GM18507 (cell line): ENCODE measurements at places on chromosomes 12 and 14.

DNA sequence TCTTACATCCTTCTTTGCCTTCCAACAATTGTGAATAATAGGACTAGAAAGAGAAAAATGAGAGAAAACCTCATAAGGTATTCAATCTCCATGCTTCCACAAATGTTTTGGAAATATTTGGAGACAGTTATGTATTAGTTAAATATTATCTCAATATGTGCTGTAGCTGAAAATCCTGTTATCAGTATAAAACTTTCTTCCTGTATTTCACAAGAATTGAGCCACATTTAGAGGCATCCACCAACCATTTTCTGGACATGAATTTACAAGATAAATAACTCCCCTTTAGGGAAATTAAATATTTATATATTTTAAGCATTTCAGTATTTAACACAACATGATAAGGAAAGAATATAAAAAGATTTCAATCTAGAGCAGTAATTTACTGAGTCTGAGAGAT is 200.3 kb downstream of the GPHN start:
- DNase-seq = no peak

DNA sequence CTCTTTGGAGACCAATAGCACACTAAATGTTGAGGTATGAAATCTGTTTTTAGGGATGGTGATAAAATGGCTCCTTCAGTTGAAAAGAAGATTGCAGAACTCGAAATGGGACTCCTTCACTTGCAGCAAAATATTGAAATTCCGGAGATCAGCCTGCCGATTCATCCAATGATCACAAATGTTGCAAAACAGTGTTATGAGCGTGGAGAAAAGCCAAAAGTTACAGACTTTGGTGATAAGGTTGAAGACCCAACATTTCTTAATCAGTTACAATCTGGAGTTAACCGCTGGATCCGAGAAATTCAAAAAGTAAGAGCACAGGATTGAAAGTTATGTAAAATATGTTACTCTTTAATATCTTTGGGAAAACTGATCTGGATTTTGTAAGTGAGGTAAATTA is 15.3 kb downstream of the DYNC1H1 start:
- no peak for DNase-seq

GRCh38 chr12:7091171-7091570 is 1.1 kb downstream of the C1R start:
- no peak for DNase-seq

DNA sequence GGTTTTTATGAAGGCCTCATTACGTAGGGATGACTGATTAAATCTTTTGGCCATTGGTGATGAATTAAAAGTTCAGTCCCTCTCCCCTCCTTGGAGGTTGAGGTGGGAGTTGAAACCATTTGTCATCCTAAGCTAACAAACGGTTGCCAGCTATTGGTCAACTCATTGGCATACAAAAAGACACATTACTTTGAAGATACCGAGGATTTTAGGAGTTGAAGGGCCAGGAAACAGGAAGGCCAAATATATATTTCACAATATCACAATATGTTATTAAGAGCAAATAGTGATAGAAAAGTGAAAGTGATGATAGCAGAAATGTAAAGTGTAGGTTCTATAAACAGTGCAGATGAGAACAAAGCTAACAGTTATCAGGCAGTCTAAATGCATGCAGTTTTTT is 24.4 kb downstream of the RCOR1 start:
- no peak for DNase-seq

- DNase-seq = no peak
Observed at GRCh38 chr12:104828015-104828414, 130.1 kb downstream of the SLC41A2 start.

GRCh38 chr14:55152052-55152753 is 23.2 kb downstream of the LGALS3 start:
- no peak for DNase-seq

DNA sequence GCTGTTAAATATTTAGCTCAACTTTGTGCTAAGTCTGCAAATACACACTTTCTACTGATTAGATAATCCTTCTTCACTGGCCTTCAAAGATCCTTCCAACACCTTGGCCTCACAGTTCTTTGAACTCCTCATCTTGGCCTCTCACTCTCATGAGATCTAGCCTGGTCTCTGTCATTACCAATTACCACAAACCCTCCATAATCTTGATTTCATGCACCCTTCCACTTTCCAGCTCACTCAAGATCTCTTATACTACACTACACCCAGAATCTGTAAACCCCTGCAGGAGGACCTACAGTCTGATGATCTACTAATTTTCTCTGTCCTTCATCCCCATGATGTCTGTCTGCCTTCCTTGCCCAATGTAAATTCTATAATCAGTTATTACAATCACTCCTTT is 71.1 kb downstream of the DUSP16 start:
- no peak for DNase-seq

DNA sequence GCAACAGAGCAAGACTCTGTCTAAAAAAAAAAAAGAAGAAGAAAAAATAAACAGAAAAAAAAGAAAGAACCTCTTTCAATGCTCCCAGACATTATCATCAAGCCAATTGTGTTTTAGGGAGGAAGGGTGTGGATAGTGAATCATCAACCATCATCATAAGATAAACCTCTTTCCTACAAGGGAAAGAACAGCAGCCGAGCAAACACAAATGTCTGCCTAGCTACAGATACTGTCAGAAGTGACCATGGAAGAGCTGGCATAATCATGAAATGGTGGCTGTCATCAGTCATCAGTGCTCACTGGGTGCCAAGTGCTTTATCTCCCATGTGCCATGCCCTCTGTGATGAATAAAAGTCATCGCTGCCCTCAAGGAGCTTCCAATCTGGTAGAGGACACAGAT is 46.6 kb downstream of the SLC17A8 start:
- DNase-seq = no peak

DNA sequence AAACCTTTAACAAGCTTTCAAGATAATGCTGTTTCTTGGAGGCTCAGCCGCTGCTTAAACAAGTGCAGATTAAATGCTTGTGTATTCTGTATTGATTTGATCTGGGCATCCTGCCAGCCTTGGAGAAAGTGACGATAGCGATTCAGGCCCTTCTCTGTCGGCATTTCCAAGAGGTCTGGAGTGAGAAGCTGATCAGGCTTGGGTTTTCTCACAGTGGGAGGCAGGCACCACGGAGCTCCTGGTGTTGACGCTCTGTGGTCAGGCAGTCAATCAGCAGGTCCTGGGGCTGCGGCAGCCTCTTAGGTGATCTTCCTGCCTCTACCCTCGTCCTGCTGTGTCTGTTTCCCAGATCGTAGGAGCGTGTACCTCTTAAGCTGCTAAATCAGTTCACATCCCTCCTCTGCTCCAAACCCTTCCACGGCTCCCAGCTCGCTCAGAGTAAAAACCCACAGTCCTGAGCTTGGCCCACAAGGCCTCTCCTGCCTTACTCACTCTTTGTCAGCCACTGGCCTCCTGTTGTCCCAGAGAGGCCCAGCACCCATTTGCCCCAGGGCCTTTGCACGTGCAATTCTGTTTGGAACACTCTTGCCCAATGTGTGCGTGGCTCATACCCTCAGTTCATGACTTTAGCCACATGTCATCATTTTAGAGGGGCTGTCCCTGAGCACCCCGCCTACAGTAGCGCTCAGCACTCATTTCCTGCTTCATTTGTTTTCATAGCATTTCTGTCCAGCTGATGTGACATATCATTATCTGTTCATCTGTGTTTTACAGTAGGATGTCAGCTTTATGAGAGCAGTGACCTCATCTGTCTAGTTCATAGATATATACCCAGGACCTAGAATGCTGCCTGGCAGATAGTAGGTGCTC is 155.4 kb downstream of the AACS start:
- DNase-seq = no peak

DNA sequence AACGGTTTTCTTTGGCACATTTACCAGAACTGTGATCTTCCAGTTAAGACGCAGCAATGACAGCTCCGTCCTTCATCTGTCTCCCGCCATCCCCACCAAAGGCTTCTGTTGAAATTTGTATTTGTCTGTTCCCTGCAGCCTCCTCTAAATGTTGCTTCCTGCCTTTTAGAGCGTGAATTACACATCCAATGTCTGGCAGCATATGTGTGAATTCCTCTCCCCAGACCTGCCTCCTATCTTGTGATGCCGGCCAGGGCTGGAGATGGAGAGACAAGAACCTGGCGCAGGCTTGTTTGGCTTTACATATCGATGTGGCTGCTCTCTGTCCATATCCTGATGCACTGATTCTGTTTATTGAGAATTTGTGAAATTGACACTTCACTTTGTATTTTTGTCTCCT is 738.4 kb upstream of the TMEM132C start:
- DNase-seq = no peak

- DNase-seq = no peak
Observed at GRCh38 chr12:7837366-7837765, 35.3 kb downstream of the SLC2A14 start.

DNA sequence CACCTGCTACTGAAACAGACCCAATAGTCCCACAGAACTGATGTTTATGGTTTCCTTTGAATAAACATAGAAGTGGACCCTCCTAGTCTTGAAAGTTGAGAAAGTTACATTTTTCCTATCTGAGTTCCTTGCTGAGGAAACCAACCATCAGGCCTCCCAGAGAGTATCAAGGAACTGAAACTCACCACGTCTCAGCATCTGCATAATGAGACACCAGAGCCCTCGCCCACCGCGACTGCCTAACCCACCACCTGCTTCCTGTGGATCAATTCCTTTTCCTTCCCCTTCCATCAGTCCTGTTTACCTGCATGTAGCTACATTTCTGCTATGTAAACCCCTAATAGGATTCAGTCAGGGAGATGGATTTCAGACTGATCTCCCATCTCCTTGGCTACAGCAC is 443.2 kb upstream of the TMEM132C start:
- no peak for DNase-seq

DNA sequence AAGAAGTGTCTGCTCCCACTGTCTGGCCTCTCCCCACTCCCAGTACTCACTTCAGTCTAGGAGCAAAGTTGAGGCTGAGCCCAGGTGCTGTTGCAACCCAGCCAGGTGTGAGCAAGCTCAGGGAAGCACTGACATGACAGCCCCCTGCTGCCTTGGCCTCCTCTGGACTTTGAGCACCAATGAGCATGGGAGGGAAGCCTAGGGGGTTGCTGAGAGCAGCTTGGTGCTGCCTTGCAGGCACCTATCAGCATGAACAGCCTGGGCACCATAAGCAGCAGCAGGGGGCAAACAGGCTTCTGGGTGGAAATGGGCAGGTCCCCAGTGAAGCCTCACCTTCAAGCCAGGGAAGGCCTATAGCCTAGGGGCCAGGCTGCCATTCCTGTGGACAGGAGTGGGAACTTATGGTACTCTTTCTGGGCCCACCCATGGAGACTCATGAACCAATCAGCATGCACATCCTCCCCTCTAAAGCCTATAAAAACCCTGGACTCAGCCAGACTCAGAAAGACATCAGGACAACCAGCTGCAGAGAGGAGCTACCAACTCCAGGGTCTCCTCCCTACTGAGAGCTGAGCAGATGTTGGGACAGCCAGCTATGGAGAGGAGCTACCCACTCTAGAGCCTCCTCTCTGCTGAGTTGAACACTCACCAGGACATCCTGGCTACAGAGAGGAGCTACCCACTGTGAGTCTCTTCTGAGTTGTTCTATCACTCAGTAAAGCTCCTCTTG is 49.3 kb downstream of the EGLN3 start:
- DNase-seq = no peak

DNA sequence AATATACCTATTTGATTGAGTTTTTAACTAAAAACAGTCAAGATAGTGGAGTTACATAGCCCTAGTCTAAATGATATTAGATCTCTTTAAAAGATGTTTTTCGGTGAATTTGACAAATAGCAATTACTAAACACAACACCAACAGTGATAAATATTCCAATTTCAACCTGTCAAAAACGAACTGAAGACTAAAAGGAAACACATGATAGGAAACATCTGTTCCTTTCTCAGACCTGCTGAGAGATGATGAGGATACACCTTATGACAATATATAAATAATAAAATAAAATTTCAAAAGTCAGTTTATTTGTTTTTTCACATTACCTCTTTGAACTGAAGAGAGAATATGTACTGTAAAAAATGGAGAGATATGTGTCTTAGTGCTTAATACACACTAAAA is 232.7 kb downstream of the RASSF9 start:
- DNase-seq = no peak

- DNase-seq = no peak
Observed at GRCh38 chr14:49861699-49862088, 9.1 kb upstream of the NEMF start.

GRCh38 chr12:65925626-65926025 is 101.3 kb downstream of the HMGA2 start:
- no peak for DNase-seq

DNA sequence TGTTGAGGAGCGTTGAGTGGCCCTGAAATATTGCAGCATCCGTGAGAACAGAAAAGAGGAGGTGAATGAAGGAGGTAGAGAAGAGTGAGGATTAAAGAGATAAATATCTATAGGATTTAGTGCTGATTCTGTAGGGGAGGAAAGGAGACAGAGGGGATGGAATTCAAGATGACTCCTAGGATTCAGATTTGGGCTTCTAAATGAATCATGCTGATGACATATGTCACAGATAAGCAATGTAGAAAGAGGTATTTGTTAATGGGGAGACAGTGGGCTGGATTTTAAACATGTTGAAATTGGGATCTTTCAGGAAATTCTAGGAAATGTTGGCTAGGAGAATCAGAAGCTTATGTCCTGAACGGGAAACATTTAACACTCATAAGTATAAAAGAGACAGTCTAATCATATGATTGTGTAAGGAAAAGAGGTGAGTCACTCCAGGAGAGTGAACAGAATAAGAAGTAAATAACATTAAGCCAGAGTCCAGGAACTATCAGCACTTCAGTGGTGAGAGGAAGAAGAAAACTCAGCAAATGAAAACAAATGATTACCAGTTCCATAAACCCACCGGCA is 58.1 kb upstream of the DIO2 start:
- no peak for DNase-seq

DNA sequence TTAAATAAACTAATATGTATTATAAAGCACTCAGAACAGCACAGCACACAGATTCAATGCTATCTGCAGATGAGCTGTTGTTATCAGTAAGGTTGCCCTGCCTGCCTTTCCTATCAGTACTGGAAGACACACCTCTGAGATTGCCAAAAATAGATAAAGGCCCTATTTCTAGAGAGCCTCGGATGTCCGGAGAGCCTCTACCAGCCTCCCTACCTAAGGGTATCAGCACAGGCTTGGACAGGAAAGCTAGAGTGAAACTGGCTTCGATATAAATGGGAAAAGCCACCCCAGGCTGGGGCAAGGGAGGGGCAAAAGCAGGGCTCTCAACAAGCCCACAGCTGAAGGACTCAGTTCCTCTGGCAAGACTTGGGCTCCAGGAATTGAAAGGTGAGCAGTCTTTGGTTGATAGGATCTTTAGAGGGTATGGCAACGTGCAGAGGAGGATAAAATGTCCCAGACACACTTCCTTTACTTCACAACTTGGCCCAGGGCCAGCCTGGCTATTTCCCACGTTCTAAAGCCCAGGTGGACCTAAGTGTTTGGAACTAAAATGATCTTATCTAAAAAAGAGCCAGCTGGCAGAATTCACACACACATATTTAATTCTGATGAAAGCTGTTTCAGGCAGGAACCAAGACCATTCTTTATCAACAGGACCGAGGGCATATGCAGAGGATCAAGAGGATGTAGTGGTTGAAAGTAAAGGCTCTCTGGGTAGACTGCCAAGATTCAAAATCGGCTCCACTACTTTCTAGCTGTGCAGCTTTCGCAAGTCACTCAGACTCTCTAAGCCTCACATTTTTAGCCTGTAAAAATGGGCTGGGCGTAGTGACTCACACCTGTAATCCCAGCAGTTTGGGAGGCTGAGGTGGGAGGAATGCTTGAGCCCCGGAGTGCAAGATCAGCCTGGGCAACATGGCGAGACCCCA is 37.8 kb upstream of the ITPR2 start:
- DNase-seq = no peak

GRCh38 chr14:24235804-24236688 is 3.3 kb downstream of the GMPR2 start:
- no peak for DNase-seq

- DNase-seq = no peak
Observed at GRCh38 chr14:21923820-21924219, 250.2 kb upstream of the OR4E1 start.

- DNase-seq = no peak
Observed at GRCh38 chr14:51089278-51089677, 5.6 kb downstream of the TRIM9 start.
